ENCODE measurements at places on chromosomes 3 and 15.

GRCh38 chr3:123790254-123791072 is 93.7 kb downstream of the MYLK start:
- no peak for DNase-seq

DNA sequence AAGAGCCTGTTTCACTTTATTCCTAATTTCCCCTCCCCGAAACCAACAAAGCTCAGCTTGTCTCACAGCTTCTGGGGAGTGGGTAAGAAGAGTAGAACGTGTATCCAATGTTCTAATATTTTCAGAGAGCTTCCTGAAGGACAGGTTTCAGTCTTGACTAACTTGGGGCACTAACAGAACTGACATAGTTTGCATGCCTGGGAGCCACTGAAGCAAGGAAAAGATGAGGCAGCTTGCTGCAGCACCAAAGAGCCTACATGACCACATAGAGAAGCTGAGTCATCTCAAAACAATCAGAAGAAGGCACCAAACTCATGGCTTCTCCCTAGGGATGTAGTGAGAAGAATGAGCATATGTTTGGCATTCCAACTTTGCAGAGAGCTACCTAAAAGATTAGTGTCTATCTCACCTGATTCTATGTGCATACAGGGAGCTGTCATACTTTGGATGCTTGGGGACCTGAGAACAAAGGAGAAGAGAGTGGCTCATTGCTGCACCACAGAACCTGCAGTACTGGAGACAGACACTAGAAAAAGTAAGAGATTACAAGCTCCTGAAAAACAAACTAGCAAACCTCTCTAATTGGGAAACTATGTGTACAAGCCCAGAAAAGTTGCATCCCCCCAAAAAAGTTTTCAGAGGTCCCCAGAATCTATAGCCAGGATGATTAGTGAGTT is 86.9 kb downstream of the DCLK3 start:
- DNase-seq: no peak

- no peak for DNase-seq
Observed at GRCh38 chr15:55267401-55268175, 22.0 kb downstream of the RAB27A start.

- DNase-seq: no peak
Observed at GRCh38 chr3:145951441-145951840, 209.5 kb downstream of the PLOD2 start.

DNA sequence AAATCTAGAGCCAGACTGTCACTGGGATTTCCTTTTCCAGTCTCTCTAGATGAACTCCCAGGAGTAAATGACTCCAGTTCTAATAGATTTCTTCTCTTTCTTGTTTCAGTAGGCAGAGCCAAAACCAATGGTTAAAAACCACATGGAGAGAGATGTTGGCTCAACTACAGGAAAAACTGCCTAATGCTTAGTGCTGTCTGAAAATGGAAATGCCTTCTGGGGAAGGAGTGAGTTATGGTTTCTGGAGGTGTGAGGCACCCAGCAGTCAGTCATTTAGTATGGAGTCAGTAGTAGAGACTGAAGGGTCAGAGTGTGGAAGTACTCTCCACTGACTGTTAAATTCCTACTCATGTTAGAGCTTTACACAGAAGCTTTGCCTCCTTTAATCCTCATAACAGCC is 136.7 kb downstream of the CCNL1 start:
- no peak for DNase-seq

GRCh38 chr3:100537646-100538338 is 45.4 kb downstream of the TMEM45A start:
- DNase-seq: no peak

GRCh38 chr15:65062061-65062460 is 5.7 kb downstream of the RASL12 start:
- no peak for DNase-seq

- no peak for DNase-seq
Observed at GRCh38 chr3:148510561-148510960, 187.1 kb upstream of the AGTR1 start.

DNA sequence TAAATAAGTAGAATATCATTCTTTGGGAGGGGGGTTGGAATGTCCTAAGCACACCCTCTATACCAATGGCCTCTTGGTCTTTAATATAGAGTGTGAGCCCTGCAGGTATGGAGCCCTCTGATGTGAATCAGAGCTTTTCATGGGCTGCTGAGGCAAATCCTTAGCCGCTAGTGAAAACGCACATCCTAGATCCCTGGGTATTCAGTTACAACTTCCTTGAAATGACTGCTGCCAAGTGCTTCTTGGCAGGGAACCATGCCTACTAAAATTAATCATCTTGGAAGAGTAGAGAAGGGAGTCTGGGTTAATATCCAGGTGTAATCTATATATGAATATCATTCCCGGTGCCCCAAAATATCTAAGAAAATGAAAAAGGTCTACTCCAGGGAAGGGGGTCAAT is 109.1 kb downstream of the POLQ start:
- no peak for DNase-seq

- DNase-seq: no peak
Observed at GRCh38 chr3:55296030-55296429, 191.1 kb downstream of the WNT5A start.

DNA sequence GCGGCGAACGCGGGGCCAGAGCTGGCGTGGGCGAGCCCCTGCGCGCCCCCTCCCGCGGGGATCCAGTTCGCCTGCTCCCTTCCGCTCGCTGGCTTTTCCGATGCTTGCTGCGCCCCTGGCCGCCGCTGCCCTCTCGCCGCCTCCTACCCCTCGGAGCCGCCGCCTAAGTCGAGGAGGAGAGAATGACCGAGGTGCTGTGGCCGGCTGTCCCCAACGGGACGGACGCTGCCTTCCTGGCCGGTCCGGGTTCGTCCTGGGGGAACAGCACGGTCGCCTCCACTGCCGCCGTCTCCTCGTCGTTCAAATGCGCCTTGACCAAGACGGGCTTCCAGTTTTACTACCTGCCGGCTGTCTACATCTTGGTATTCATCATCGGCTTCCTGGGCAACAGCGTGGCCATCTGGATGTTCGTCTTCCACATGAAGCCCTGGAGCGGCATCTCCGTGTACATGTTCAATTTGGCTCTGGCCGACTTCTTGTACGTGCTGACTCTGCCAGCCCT is 721 bp downstream of the P2RY1 start:
- no peak for DNase-seq

DNA sequence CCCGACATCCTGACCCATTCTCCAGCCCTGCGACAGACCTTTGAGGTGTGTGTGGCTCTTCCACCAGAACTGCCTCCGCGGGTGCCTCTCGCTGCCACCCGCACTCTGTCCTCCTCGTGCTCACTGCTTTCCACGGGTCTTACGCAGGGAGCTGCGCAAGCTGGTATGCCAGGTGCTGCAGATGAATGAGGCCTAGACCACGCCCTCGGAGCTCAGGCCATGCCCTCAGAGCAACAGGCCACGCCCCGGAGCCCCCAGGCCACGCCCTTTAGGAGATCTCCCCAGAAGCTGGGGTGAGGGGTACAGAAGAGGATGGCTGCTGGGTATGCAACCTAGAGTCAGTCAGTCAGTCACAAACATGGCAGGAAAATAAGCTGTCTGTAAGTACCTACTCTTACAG is 300.3 kb downstream of the GABRG3 start:
- DNase-seq: peak; percentile 85

GRCh38 chr3:25454005-25454927 is 26.2 kb downstream of the RARB start:
- DNase-seq: no peak

- no peak for DNase-seq
Observed at GRCh38 chr3:54830658-54831057, 97.2 kb downstream of the LRTM1 start.

DNA sequence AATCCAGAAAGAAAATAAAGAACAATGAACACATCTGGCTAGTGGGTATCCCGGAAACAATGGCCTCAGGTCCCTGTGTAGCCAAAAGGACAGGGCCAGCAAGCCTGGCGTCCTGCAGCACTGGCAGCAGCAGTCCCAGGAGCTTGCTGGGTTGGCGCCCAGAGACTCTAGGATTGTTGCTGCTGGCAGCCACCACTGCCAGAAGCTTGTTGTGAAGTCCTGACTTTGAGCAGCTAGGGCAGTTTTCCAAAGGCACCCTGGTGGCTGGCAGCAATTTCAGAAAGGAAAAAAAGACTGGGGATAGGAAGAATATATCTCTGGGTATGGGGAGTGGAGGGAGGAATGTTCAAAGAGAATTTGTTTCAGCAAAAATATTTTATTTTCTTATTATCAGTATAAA is 11.3 kb downstream of the SHQ1 start:
- DNase-seq: no peak

GRCh38 chr3:78076379-78076778 is 1036.5 kb downstream of the ROBO2 start:
- DNase-seq: no peak

- DNase-seq: no peak
Observed at GRCh38 chr15:71424765-71425164, 309.5 kb downstream of the THSD4 start.

DNA sequence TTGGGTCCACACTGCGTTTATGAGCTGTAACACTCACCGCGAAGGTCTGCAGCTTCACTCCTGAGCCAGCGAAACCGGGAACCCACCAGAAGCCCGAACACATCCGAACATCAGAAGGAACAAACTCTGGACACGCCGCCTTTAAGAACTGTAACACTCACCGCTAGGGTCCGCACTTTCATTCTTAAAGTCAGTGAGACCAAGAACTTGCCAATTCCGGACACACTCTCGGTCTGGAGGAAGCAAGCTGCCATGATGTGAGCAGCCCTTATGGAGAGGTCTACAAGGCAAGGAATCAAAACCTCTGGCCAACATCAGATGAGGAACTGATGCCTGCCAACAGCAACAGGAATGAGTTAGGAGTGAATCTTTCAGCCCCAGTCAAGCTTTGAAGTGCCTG is 62.9 kb downstream of the SLC28A2 start:
- DNase-seq: no peak

DNA sequence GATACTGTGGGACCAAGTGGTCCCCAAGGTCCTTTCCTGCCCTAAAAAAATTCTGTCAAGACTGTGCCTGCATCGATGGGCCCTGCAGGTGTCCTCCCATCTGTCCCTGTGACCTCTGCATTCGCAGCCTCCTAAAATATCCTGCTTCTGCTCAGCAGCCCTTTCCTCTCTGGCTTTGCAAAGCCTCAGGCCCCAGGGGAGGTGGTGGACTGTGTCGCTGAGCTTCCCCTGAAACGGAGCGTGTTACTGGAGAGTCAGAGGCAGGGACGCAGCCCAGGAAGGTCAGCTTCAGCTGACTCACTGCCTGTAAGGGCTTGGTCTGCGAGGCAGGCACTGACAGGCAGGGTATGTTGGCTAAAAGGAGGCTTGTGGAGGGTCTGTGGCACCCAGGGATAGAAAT is 110.0 kb downstream of the RAB11A start:
- DNase-seq: no peak

DNA sequence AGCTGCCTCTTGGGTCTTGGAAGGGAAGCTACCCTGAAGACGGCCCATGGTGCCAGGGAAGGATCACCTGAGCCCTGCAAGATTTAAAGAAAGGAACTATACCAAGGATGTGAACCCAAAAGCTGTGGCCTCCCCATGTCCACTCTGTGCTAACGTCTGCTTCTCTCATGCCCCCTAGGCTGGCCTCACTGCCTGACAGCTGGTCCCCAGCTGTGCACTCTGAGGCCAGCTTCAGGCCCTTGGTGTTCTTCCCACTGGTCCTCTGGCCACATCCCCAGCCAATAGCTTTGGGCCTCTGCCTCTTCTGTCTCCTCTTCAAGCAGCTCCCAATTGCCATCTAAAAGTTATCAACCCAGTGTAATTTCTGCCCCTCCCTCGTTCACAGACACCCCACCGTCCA is 5.2 kb upstream of the LRRK1 start:
- DNase-seq: no peak

DNA sequence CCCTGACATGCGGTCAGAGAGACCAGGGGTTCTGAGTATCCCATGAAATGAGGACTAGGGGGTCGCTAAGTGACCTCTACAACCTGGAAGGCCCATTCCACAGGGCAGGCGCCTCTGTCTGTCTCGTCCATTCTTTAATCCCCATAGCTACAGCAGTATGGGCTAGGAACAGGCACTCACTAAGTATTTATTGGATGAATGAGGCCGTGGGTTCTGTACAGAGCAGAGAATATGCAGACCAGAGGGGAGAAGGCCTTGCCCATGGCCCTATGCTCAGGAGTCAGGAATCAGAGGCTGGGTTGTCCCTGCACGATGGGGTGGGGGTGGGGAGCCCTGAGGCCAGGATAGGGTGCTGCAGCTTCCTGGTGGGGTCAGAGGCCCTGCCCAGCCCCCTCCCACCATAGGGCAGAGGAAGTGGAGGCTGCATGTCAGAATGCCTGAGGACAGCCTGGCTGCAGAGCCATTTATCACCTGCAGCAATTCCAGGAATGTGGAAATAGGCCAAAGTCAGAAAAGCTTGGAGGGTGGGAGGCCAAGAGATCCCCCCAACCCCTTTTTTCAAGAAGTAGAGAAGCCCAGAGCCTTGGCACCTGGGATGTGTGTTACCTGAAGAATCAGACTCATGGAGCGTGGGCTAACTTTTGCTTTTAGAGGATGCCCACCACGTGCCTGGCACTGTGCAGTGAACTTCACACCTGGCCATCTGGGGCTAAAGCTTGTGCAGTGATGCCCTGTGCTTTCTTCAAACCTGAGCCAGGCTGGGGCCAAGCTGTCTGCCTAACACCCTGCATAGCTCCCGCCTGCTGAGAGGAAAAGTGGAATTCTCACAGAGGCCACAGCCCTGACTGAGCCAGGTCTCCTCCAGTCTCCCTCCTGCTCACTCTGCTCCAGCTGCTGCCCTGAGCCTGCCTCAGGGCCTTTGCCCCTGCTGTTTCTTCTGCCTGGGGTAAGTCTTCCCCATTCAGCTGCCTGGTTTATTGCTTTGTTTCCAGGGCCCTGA is 109.4 kb downstream of the WNT7A start:
- DNase-seq: no peak
